Stimulated activated CD4-positive, alpha-beta T cell treated with anti-CD3 and anti-CD28 coated beads, Interleukin-2, amount 100 ng/mL, for 4 hours (primary cell): ENCODE measurements at places on chromosomes 4 and X.

GRCh38 chr4:5033281-5033841 is 14.1 kb upstream of the CYTL1 start:
- no peak for DNase-seq

DNA sequence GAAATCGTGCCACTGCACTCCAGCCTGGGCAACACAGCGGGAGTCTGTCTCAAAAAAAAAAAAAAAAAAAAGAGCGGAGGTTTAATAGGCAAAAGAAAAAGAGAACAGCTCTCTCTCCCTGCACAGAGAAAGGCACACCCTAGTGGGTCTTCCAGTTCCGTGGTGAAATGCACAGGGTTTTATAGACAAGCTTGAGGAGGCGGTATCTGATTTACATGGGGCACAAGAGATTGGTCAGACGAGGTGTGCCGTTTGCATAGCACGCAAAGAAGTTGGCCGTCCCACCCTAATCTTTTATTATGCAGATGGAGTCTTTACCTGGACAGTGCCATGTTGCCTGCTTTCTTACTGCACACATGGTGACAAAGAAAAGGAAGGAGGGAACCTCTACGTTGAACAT is 33.5 kb upstream of the REST start:
- no peak for DNase-seq

DNA sequence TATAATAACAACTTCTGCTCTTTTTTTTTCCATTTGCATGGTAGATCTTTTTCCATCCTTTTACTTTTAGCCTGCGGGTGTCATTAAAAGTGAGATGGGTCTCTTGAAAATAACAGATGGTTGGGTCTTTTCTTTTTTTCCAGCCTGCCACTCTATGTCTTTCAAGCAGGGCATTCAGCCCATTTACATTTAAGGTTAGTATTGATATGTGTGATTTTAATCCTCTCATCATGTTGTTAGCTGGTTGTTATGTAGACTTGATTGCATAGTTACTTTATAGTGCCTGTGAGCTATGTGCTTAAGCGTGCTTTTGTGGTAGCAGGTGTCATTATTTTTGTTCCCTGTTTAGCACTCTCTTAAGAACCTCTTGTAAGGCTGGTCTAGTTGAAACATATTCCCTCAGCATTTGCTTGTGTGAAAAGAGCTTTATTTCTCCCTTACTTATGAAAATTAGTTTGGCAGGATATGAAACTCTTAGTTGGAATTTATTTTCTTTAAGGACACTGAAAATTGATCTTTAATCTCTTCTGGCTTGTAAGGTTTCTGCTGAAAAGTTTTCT is 326.1 kb downstream of the SH3BGRL start:
- DNase-seq, result no peak

GRCh38 chr4:4386296-4386735 is 586 bp upstream of the NSG1 start:
- DNase-seq, result no peak

DNA sequence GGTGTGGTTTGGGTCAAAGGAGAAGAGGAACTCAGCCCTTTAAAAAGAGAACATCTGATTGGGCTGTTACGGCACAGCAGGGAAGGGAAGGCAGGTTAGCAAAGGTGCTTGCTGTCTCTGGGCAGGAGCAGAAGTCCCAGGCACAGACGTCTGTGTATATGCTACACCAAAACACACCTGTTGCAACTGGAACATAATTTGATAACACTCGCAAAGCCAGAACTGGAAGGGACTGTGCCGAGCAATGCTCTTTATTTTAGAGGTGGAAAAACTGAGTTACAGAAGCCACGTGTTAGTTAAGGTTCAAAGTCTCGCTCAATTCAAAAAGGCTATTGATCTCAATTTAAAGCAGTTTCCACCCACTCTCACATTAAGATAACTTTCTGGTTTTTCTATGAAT is 2.2 kb upstream of the FAM114A1 start:
- no peak for DNase-seq

DNA sequence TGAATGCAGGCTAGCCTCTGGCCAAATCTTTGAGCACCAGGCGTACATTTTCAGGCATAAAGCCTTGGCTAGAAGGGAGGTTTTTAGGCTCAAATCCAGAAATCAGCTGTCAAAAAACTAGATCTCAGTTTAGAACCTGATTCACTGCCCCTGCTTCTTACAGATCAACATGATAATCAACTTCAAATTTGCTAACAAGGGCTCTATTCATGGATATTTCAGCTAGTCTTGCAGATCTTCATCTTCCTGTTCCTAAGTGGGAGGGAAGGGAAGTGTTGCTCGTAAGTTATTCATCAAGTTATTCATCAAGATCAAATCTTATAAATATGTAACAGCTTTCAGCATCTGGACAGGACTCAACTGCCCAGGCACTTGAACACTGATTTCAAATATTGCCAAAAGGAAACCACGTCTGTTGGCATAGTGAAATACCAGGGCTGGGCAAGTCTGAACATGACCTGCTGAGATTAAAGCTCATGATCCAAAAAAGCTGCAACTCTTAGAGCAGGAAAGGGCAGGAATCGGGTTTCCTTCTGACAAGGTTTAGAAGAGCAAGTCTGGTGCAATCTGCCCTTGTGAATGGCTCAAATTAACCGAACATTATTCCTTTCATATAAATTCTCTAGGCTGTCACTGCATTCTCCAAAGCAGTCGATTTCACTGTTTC is 200.3 kb downstream of the PDGFC start:
- no peak for DNase-seq

DNA sequence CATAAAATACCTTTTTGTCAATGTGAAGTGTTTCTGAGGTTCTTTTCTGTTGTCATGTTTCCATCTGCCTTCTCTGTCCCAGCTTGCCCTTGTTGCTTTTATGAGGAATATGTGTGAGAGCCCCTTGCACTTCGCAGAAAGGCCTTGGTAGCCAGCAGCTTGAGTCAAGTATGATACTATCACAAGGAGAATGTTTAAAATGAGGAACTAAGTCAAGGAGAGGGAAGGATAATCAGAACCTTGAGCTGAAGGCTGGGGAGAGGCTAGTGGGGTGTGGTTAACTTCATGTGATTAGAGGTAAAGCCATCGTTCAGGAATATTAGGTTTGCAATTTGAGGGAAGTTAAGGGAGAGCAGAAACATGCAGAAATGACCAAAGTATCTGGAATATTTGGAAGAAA is 12.7 kb downstream of the PGK1 start:
- no peak for DNase-seq

- DNase-seq, result no peak
Measured at GRCh38 chrX:133566876-133567275, 151.6 kb upstream of the GPC4 start.

- DNase-seq, result no peak
Measured at GRCh38 chr4:73429118-73429517, 6.9 kb upstream of the AFP start.

DNA sequence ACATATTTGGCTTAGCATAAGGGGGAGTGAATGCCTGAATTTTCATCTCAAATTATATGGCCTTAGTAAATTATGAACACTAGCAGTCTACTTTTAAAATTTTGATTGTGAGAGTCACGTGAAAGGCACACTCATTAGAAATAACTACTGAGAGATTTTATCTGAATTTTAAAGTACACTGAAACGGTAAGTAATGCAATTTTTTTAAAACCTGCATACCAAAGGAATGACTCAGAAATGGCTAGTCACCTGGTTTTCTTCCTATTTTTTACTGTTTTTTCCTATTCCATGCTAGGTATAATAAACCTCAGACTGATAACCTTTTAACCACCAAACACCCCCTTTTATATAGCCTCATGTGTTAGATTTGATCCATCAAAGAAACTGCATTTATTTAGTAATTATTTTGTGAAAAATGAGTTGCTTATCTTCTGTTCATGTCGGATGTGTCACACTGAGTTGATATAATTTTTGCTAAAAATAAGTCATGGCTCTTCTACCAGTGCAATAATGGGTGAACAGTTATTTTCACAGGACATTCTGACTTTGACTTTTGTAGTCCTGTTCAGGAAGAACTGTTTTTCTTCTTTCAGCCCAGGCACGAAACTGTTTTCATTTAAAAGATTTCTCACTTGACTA is 40.4 kb downstream of the CPEB2 start:
- no peak for DNase-seq

- no peak for DNase-seq
Measured at GRCh38 chr4:6124386-6125102, 75.8 kb downstream of the JAKMIP1 start.

- DNase-seq, result no peak
Measured at GRCh38 chr4:32824336-32824735, 2104.2 kb downstream of the PCDH7 start.

GRCh38 chr4:156505341-156505955 is 466.2 kb downstream of the PDGFC start:
- DNase-seq, result no peak

- no peak for DNase-seq
Measured at GRCh38 chrX:57977992-57978391, 67.7 kb upstream of the ZXDA start.

DNA sequence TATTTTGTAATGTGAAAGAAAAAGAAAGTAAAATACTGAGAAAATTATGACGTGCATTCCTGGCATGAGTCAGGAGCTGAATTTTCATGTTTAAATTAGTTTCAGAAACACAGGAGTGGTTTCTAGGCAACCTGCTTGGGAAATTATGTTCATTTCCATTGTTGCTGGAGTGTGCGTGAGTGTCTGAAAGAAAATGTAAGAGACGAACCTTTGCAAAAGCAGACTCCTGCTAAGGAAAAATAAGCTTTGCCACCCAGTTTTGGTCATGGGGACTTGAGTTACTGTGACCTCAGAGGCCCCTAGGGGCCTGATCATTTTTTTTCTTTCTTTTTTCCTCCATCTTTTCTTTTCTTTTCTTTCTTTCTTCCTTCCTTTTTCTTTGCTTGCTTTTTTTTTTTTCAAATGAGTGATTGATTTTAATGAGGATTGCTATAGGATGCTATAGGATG is 18.8 kb upstream of the CHRNA9 start:
- DNase-seq, result peak; percentile 37

DNA sequence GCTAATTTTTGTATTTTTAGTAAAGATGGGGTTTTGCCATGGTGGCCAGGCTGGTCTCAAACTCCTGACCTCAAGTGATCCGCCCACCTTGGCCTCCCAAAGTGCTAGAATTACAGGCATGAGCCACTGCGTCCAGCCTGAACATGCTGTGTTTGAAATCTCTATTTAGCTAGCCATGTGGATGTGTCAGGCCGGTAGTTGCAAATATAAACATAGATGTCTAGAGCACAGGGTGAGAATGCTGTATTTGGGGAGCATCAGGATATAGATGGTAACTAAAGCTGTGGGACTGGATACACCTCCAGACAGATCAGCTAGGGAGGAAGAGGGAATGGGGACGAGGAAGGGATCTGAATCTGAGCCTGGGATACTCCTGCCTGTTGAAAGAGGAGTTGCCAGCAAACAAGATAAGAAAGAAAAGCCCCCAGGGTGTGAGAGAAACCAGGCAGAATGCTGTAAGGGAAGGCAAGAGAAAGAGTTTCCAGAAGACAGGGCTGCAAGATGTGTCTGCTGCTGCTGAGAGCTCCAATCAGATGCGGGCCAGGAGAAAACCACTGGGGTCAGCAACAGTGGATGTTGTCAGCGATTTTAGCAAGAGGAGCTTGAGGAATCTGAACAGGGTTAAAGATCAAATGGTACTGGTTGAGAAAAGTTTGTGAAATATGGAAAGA is 177.4 kb downstream of the PALLD start:
- no peak for DNase-seq

DNA sequence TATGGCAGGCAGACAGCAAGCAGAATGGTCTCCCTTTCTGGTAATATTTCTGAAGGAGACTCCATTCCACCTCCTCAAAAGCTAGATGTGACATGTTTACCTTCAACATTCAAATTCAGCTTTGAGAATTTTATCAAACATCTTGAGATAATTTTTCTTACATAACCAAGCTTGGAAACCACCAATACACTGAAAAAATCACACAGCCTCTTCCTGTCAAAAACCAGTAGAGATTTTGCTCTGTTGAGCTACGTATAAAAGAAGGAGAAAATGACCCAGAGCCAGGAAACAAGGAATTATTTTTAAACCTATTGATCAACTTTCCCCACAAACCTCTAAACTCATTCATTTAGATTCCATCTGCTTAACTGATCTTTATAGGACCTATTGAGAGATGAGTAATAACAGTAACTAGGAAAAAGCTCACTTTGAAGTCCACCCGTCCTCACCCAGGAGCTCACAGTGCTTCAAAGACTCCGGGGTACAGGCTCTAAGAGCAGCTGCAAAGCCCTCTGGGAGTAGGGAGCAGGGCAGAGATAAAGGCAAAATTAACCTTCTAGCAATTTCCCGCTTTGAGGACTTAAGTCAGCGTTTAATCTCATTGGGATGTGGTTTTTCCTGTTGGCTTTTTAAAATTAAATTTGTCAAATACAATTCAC is 318.2 kb upstream of the RASGEF1B start:
- DNase-seq, result no peak

DNA sequence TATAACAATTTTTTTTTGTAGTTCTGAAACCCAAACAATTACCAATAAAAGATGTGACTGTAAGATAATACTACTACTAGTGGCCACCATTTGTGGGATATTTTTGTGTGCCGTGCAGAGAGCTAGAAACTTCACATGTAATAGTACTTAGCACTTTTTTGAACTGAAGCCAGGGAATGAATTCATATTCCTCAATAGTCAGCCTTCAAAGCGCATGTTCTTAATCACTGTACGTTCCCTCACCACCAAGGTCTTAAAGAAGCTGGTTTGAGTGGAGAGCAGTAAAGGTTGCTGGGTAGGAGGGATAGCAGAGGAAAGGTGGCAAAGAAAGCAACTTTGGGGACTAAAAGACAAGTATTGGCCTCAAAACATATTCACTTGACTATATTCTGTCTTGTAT is 9.6 kb upstream of the RUFY3 start:
- no peak for DNase-seq

DNA sequence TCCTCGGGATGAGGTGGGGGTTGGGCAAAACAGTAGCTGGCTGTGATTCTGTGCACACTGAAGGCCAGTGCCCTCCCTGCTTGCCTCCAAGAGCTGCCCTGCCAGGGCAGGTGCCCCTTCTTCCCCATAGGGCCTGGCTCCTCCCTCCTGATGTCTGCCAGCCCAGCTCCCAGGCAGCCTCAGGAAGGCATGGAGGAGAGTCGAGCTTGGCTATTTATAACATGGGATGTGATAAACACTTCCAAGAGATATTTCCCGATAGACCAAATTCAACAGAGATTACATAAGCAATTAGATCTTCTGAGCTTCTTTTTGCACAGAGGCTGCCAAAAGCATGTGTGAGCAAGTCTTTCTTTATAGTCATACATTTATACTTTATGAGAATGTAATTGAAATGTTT is 45.3 kb upstream of the PJA1 start:
- no peak for DNase-seq

DNA sequence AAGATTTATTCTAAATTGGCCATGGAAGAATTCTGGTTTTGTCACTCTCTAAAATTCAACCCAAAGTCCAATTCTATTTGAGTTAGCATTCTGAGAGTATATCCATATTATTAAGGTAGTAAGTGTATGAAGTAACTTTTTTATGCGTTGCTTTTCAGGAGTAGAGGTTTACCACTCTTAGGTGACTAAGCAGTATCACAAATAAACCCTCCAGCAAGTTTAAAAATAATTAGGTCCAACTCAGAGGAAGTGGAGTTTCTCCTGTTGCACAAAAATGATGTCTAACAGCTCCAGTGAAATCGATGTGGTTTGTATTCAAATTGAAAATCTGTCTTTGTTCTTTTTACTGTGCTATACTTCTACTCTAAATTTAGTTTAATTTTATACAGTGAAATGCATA is 6.6 kb downstream of the SCML1 start:
- no peak for DNase-seq

GRCh38 chr4:73391774-73392173 is 12.3 kb upstream of the ALB start:
- DNase-seq, result no peak
